Inflammatory macrophage treated with lipopolysaccharide for 1 hour (primary cell): ENCODE measurements at places on chromosomes 7 and 10.

DNA sequence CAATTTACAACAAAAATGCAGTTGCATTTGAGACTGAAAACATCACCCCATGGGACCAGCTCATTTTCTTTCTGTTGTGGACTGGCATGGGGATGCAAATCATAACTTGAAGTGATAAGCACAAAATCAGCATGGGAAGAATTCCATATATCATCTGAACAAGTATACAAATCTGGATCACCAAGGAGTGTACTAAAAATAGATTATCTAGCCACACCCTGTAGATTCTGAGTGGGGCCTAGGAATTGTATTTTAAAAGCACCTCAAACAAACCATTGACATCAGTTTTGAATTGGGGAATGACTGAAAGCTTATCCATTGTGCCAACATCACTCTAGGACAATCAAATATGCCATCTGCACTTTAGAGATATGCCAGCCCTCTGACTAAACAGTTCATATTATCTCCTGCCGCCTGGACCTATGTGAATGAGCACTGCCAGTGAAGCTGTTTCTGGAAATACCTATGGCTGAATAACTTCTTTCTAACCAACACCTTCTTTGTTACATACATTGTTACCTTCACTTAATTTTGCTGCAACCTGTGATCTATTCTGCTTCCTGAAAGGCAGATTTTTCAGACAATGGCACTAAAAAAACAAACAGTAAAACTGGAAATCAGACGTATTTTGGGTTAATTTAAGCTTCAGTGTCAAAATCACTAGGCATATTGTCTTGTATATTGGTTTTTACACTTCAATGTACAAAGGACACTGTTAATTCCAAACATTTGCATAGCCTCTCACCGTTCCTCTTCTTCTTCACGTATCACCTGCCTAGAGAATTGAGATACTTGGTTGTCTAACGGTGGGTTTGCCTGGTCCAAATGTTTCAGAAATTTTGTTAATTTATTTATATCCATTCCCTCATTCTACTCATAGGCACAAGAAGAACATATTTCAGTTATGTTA, 42.4 kb upstream of the HGF start:
- DNase-seq: no peak

DNA sequence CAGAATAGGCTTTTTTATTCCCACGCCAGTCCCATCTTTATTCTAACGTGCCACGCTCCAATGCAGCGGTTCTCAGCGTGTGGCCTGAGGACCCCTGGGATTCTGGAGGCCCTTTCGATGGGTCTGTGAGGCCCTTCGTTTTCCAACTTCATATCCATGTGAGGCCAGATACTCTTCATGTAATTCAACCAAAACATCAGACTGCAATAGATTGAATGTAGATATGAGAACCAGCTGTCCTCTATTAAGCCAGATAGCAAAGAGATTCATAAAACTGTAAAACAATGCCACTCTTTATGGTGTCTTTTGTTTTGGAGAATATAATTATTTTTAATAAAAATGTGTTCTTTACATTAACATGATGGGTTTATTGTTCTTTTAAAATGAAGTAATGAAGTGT, 53.2 kb upstream of the KMT2C start:
- no peak for DNase-seq

- DNase-seq: no peak
Measured at GRCh38 chr7:2567679-2568278, 9.0 kb downstream of the IQCE start.

DNA sequence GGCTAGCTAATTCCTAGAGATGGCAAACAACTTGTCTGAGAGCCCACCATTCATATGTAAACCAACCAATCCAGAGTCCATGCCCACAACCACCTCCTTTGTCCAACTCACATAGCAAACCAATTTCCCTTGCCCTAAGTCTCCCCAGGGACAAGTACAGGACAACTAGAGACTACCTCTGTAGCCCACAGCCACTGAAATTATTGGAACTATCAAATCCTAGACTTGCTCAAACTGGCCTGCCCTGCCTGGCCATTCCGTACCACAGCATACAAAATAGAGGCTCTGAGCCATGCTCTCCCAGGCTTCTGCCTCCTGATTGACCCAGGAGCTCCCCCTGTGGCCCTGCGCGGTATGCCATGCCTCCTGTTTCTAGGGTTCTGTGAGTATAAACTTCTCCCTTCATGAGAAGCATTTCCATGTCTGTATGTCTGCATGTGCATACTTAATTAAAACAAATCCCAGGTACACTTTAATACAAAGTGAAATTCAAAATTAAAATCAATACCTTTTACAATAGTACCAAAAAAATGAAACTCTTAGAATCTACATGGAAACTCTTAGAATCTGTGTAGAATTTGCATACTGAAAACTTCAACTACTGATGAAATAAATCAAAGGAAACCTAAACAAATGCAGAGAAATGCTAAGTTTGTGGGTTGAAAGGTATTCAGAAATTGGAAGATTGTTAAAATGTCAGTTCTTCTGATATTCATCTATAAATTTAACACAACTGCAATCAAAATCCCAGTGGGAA, 4.0 kb upstream of the HECW1 start:
- DNase-seq: peak; percentile 81

DNA sequence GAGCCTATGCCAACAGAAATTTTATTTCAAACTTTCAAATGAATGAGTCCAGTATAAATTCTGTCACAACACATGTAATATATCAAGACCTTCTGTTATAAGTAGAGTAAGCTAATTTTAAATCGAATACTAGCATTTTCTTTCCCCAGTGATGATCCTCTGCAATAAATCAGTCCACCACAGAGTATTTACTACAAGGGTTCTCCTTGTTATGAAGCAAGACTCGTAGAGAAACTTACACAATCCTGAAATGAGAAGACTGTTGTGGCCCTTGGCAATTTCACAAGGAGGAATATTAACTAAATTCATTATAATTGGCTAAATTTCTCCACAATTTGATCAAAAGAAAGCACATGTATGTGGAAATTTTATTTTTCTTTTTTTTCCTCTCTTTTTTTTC, 312.4 kb upstream of the DGKB start:
- DNase-seq: no peak

- peak; percentile 88 for DNase-seq
Measured at GRCh38 chr7:2527505-2528467, 8.2 kb downstream of the LFNG start.

- no peak for DNase-seq
Measured at GRCh38 chr7:77450613-77451012, 34.5 kb upstream of the GSAP start.
